Skin of body (tissue), 3 donors: ENCODE measurements at places on chromosomes 4 and X. TPM values are rescaled to one million over a fixed set of nuclear protein-coding genes. Genes with fewer than 3 reads are reported as not detected.

- DNase-seq = no peak
Observed at GRCh38 chr4:185580699-185581098, 45.4 kb upstream of the PDLIM3 start.

DNA sequence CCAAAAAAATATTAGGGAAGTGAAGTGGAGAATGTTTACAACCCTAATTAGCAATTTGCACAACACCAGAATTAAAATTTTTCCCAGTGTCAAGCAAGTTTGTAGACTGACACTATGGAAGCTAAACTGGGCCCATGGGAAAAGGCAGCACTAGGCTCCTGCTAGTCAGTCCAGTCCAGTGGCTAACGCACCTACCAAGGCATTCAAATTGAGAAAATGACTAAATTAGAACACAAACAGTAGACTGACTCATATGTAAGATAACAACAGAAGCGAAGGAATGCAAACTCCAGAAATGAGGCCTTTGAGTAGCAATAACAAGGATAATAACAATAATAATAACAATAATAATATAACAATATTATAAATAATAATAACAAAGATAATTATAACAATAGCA, 90.7 kb downstream of the GRIA3 start:
- DNase-seq = no peak

GRCh38 chrX:5051831-5052491, 1176.7 kb downstream of the NLGN4X start:
- DNase-seq = peak; percentile 0

BRCC3 gene
- 12.1 TPM for total RNA-seq

DNA sequence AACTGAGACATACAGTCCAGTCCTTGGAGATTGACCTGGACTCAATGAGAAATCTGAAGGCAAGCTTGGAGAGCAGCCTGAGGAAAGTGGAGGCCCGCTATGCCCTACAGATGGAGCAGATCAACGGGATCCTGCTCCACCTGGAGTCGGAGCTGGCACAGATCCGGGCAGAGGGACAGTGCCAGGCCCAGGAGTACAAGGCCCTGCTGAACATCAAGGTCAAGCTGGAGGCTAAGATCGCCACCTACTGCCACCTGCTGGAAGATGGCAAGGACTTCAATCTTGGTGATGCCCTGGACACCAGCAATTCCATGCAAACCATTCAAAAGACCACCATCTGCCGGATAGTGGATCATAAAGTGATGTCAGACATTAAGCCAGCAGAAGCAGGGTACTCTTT, 20.4 kb upstream of the FRMPD3 start:
- DNase-seq = no peak

GIMD1 gene
- not detected for total RNA-seq

GRCh38 chr4:174156239-174156826, 127.1 kb downstream of the FBXO8 start:
- peak; percentile 52 for DNase-seq
